ENCODE measurements at places on chromosomes 3 and 15.

DNA sequence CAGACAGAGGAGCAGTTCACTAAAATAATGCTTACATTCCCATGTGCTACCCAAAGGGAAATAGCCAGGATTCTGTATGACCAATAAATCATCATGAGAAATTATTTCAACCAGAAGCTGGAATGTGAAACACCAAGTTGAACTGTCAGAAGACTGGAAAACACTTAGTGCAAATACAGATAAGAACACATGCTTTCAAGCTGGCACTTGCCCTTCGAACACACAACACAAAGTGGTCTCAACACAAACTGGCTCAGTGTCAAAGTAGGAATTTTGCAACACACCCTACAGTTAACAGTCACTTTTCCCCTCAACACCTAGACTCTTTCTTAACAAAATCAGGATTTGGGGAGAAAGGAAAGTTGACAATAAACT, 1.3 kb downstream of the FSD2 start:
- DNase-seq, result no peak

GRCh38 chr3:159765030-159765859, 223.4 kb upstream of the IL12A start:
- peak; percentile 89 for DNase-seq

- peak; percentile 68 for DNase-seq
Measured at GRCh38 chr3:146222204-146223046, 28.5 kb downstream of the PLSCR4 start.

GRCh38 chr15:60316961-60317360, 80.8 kb downstream of the ANXA2 start:
- peak; percentile 10 for DNase-seq

- DNase-seq, result no peak
Measured at GRCh38 chr3:171803044-171803443, 7.2 kb downstream of the PLD1 start.
